Activated naive CD4-positive, alpha-beta T cell treated with anti-CD3 and anti-CD28 coated beads, Interleukin-2, amount 50 U/mL, for 16 hours (primary cell): ENCODE measurements at places on chromosomes 2 and 18.

DNA sequence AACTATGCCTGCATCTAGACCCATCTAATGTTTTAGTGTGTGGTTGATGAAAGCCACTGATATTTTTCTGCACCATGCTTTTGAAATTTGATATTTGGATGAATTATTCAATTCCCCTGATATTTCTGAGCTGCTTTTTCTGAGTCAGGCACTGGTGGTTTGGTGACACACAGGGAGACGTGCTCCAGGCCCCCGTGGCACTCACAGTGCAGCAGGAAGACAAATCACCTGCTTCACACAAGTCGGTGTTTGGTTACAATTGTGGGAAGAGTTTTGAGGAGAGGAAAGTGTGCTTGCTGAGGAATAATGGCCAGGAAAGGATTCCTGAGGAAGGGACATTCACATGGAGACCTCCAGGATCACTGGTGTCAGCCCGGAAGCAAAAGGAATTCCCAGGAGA, 179.7 kb downstream of the ACKR3 start:
- DNase-seq: no peak

DNA sequence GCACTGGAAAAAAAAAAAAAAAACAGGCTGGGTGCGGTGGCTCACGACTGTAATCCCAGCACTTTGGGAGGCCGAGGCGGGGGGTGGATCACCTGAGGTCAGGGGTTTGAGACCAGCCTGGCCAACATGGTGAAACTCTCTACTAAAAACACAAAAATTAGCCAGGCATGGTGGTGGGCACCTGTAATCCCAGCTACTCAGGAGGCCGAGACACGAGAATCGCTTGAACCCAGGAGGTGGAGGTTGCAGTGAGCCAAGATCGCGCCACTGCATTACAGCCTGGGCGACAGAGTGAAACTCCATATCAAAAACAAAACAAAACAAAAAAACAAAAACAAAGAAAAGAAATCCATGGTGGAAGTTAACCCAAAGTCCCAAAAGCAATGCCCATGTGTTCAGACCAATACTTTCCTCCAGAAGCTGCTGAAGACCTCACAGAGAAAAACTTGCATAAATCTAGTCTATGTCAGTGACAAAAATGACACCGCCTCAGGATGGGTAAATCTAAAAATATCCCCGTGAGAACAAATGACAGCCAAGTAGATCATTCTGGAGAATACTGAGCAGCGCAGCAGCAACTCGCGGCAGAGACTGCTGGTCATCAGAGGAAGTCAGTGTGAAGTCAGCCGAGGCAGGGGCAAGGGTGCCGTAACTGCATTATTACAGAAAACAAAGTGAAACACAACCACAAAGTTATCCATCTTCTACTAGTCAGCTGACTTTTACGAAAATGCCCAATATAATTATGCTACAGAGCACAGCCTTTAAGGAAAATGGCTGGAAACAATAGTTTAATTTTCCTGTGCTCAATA, 41.0 kb downstream of the LPIN2 start:
- DNase-seq: peak; percentile 53

GRCh38 chr18:55251254-55251971, 292.2 kb upstream of the CCDC68 start:
- no peak for DNase-seq

DNA sequence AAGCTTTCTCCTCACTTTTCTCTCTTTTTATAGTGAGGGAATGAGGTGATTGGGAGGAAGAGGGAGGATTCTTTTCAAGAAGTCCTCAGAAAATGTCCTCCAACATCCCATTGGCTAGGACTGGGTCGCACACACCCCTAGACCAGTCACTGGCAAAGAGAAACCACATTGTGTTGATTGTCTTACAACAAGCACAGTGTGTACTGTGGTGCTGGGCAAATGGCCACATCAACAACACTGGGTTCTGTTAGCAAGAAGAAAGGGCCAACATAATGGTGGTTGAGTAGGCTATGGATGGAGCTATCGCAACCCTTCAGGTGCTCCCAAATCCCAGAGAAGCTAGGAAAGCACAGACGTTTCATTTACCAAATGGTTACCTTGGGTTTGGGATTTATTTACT, 18.7 kb upstream of the PTPN4 start:
- DNase-seq: no peak

- no peak for DNase-seq
Observed at GRCh38 chr18:79928563-79928960, 22.9 kb downstream of the SLC66A2 start.
